Gastrocnemius medialis (tissue), 4 donors: ENCODE measurements at places on chromosomes 3 and 15. TPM values are rescaled to one million over a fixed set of nuclear protein-coding genes. Genes with fewer than 3 reads are reported as not detected.

GREM1 gene
- 1.0 TPM for total RNA-seq

DNA sequence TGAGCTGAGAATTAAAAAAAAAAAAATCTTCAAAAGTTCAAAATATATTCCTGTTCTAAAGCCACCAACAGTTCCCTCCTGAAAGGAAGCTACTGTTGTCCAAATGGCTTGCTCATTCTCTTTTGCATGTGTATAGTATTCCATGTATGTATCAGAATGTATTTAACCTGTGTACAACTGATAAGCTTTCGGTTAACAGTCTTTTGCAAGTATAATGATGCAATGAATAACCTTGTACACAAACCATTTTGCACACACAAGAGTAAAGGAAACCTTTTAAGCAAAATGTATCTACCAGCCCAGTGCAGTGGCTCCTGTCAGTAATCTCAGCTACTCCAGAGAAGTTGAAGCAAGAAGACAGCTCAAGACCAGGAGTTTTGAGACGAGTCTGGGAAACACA lies 32.6 kb downstream of the TOPBP1 start:
- H3K36me3 ChIP-seq = no peaks in the 10 kb centered on the region
- no peak overlapping the region for H3K4me3 ChIP-seq
- DNase-seq = no peak
- H3K27me3 ChIP-seq = no peaks in the 10 kb centered on the region
- H3K4me1 ChIP-seq = no peaks in the 10 kb centered on the region

GRCh38 chr15:40044717-40045571 lies 6.0 kb upstream of the SRP14 start:
- peak; percentile 84 for DNase-seq
- no peaks in the 10 kb centered on the region for H3K36me3 ChIP-seq
- H3K27ac ChIP-seq = peak overlapping the region; percentile 47
- no peaks in the 10 kb centered on the region for H3K27me3 ChIP-seq
- no peak overlapping the region for H3K4me3 ChIP-seq
- peaks cover 13% of the 10 kb centered on the region for H3K4me1 ChIP-seq

CYP1A2 gene
- not detected for total RNA-seq

GRCh38 chr3:173735841-173736240 lies 338.3 kb downstream of the NLGN1 start:
- H3K4me1 ChIP-seq = no peaks in the 10 kb centered on the region
- no peaks in the 10 kb centered on the region for H3K27me3 ChIP-seq
- DNase-seq = no peak
- H3K4me3 ChIP-seq = no peak overlapping the region

GRCh38 chr3:77686560-77686959 lies 646.7 kb downstream of the ROBO2 start:
- DNase-seq = no peak
- no peaks in the 10 kb centered on the region for H3K27me3 ChIP-seq
- H3K27ac ChIP-seq = no peak overlapping the region

- no peaks in the 10 kb centered on the region for H3K27me3 ChIP-seq
- no peaks in the 10 kb centered on the region for H3K4me1 ChIP-seq
- no peak overlapping the region for H3K27ac ChIP-seq
- no peak overlapping the region for H3K4me3 ChIP-seq
- no peaks in the 10 kb centered on the region for H3K36me3 ChIP-seq
Observed at GRCh38 chr3:123936400-123936799, 24.6 kb downstream of the CCDC14 start.

- H3K4me3 ChIP-seq = no peak overlapping the region
- H3K27me3 ChIP-seq = no peaks in the 10 kb centered on the region
- DNase-seq = no peak
- no peak overlapping the region for H3K27ac ChIP-seq
- H3K36me3 ChIP-seq = no peaks in the 10 kb centered on the region
Observed at GRCh38 chr3:125406070-125406469, 30.9 kb upstream of the ZNF148 start.

DNA sequence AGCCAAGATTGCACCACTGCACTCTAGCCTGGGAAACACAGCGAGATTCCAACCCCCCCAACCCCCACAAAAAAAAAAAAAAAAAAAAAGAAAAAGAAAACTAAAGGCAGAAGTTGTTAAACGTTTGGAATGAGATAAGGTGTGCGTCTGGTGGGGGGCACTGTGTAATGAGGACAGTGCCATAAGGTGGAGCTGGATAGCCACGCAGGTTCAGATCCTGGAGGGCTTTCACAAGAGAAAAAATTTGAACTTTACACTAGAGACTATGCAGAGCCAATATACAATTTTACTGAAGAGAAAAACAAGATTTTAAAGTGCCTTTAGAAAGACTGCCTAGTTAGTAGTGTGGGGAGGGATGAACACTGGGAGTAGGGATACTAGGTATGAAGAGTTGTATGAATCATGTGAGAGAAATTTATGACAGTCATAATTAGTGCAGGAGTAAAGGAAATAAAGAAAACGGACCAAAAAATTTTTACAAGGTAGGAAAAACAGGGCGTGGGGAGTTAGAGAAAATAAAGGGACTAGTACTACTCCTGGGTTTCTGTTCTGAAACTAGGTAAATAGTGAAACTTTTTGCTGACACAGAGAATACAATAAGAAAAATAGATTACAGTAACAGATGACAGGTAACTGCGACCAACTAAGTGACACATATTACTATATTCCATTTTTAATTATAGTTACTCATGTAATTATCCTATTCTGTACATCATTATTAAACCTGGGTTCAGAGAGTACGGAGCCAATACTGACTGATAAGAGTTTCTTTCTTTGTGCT lies 108.1 kb downstream of the PEAK1 start:
- H3K27ac ChIP-seq = no peak overlapping the region
- peaks cover 8% of the 10 kb centered on the region for H3K4me1 ChIP-seq
- DNase-seq = no peak

DNA sequence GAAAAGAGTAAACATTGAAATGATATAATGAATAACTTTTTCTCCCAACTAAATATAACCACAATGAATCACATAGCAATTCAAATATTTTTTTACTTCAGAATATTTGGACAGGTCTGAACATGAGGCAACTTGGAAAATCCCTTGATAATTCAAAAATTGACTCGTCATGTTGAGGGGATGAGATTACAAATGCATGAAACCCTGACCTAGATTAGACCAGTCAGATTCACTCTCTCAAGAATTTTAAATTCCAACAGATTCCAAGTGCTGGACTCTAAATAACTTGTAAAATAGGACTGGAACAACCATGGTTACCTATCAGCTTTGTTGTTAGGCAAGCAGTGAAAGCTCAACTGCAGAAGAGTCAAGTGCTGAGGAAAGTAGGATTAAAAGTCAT lies 317.5 kb downstream of the GBE1 start:
- H3K27ac ChIP-seq = no peak overlapping the region
- no peaks in the 10 kb centered on the region for H3K27me3 ChIP-seq
- no peaks in the 10 kb centered on the region for H3K36me3 ChIP-seq
- H3K4me3 ChIP-seq = no peak overlapping the region

AP4E1 gene
- total RNA-seq = 13.5 TPM

CCNB2 gene
- 0.62 TPM for total RNA-seq
